Activated T-cell treated with anti-CD3 and anti-CD28 coated beads for 48 hours (primary cell): ENCODE measurements at places on chromosomes 5 and 9.

DNA sequence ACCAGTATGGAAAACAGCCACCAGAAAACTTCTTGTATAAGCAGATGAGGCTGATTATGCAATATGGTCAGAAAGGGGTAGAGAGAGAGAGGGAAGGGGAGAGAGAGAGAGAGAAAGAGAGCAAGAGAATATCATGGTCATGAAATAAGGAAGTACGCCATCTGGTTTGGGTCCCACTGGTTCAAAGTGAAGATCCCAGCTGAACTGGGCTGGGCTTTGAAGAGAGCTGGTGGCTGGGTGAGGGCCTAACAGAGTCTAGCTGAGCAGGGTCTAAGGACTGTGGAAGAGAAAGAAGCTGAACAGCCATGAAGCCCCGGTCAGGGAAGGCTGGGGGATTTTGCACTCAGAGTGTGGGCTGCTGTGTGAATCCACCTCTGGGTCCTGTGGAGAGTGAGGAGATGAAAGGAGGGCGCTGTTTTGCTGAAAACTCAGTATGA is 14.6 kb downstream of the TRIM14 start:
- no peak for DNase-seq

DNA sequence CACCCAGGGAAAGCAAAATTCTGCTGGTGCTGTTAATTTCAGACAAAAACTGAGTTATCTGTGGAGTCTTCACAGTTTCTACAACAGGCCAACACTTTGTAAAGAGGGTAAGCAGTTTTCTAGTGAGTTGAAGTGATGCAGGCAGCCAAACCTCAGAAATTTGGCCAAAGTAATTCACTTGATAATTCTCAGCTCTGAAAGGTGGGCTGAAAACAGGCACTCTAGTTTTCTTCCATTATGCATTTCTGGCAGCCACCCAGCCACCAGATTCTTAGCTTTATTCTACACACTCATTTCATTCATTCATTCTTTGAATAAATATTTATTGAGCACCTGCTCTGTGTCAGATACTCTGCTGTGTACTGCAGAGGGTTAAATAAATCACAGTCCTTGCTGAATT is 184.2 kb downstream of the RAB3C start:
- DNase-seq: no peak

- DNase-seq: no peak
These were observed 567.9 kb downstream of the TAF11L14 start for GRCh38 chr5:18202164-18202563.

- no peak for DNase-seq
These were observed 882.6 kb downstream of the PTPRD start for GRCh38 chr9:9730174-9730573.

- peak; percentile 74 for DNase-seq
These were observed 61.3 kb downstream of the RAPGEF1 start for GRCh38 chr9:131678499-131679111.

DNA sequence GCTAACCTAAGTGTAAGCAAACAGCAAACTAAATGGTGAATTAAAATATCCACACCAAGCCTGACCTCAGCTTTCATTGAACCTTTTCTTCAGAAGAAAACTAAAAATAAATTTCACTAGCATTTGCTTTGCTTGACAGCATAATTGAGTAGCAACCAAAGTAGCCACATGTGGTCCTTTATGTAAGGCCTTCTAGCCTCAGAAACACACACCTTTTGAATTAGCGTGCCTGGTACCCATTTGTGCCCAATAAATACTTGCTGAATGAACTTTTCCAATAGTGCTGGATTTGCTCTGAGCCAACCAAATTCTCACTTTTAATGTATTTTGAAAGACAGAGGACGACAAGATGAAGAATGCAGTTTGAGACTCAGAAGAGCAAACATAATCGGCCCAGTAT is 2.1 kb upstream of the NIPBL start:
- DNase-seq: no peak

DNA sequence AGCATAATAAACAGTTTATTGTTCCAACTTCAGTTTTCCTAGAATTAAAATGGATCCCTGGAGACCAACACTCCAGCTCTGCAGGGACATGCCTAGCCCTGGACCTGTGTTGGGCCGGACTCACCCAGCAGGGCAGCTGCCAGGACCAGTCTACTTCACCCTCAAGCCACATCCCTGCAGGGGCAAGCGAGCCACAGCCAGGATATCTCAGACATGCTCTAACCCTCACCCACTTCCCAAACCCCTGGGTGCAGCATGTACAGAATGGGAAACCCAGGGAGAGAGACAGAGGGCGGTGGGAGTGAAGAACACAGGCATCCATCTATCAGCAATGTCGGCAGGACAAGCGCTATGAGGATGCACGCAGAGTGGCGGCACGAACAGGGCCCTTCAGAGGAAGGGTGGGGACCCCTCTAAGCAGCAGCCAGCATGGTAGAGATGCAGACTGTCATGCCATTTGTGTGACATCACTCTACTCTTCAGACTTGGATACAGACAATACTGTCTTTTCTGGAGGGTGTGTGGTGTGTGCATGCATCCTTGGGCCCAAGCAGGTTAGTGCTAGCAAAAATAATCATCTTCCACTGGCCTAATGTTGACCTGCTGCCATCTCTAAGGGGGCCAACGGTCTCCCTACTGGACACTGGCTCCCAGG is 83.1 kb downstream of the SEMA4D start:
- no peak for DNase-seq

- DNase-seq: no peak
These were observed 2.0 kb downstream of the CXXC5 start for GRCh38 chr5:139650031-139650688.

DNA sequence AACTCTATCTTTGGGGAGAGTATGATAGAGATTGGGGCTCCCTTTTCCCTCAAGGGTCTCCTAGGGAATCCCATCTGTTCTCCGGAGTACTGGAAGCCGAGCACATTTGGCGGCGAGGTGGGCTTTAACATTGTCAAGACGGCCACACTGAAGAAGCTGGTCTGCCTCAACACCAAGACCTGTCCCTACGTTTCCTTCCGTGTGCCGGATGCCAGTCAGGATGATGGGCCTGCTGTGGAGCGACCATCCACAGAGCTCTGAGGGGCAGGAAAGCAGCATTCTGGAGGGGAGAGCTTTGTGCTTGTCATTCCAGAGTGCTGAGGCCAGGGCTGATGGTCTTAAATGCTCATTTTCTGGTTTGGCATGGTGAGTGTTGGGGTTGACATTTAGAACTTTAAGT is 21.5 kb downstream of the PTGS1 start:
- no peak for DNase-seq

DNA sequence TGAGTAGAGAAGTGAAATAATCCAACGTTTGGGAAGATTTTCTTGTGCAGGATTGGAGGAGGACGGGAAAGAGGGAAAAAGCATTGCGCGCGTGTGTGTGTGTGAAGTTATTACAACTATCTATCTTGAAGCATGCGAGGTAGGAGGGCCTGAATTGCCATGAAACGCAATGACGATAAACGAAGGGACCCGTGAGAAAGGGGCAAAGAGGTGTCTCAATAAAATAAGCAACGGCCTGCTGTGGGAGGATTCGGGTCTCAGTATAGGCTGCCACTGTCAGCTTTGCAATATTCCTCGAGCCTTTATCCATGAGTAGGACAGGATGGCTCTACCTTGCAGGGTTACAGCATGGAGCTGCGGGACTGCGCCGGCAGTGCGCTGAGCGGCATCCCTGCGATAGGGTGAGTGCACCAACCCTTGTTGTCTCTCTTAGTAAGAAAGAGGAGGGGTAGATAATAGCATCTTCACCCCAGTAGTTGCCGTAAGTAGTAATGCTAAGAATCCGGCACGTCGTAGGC is 631 bp upstream of the RCL1 start:
- DNase-seq: no peak

- DNase-seq: no peak
These were observed 170.6 kb upstream of the MEF2C start for GRCh38 chr5:89053547-89053946.

DNA sequence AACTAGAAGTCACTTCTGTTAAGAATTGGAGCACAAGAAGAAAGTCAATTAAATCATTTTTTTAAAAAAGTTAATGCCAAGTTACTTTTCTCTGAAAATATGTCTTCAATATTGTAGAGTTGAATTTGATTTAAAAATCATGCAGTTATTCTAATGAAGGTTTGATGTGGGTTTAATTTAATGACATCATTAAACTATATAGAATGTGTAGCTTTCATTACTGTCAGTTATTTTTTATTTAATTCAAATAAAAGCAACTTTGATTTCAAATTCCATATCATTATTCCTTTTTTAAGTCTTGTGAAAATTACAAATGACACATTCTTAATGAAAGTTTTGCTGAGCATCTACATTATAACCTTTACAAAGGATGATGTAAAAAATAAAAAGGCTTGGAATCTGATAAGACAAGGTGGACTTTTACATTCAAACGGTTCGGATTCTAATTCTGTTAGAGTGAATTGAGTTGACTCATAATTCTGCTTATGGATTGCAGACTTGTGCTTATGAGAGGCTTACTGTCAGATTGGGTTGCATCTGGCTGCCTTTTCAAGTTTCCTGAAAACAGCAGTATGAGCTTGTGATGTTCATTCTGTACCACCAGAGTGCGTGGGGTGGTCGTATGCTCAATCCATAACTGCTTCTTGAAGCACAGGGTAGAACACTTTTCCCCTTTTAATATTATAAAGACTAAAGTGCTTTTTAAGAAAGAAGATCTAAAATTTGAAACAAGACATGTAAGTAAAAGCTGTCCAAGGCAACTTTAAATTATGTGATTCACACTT is 253.0 kb upstream of the ARRDC3 start:
- no peak for DNase-seq

DNA sequence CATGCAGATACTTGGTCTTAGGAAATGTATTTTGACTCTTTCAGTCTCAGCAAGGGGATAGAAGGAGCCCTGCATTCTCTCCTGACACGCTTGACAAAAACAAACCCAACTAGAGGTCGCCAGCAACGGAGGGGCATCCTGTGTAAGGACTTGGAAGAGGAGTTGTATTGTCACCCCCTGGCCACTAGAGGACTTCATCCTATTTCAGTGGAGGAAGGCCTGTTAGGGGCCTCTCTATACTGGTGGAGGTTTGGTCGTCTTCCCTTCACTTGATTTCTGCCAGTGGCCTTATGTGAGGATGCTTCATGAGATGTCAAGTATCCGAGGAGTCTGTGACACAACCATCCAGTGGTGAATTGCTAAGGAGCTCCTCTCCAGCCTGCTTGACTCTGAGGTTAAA is 122.8 kb upstream of the STC2 start:
- no peak for DNase-seq

- no peak for DNase-seq
These were observed 96.7 kb upstream of the ARAP3 start for GRCh38 chr5:141778683-141779082.

DNA sequence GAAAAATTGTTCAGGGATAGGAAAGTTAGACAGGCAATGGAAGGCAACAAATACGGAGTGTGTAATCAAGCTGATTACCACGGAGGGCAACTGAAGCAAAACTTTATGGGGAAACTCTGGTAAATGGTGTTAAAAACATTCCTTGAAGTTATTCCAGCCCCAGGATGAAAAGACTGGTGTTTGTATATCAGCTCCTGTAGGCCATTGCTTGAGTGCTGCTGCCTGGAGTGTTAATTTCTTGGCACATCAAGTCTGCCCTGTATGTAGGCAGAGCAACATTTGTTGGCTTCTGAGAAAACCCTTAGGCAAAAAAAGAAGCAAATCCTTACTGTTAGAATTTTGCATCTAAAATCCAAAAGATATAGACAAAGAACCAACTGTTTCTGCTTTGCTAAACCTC is 686.5 kb upstream of the ACO1 start:
- DNase-seq: no peak

DNA sequence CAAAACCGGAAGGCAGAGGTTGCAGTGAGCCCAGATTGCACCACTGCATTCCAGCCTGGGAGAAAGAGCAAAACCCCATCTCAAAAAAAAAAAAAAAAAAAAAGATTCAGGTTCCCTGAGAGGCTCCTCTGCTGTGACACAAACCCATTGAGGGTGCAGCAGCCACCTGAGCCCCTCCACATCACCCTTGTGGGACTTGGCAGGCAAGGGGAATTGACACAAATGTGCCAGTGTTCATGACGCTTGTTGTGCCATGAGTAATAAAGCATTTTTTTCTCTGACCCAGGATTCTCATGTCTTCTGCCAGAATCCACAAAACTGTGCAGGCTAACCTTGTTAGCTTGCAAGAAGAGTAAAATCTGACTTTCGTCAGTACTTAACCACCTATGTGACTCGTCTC is 149.6 kb downstream of the TTC39B start:
- DNase-seq: no peak

GRCh38 chr5:170466988-170467707 is 36.7 kb upstream of the KCNIP1 start:
- peak; percentile 45 for DNase-seq

GRCh38 chr9:353077-353476 is 138.4 kb downstream of the DOCK8 start:
- DNase-seq: no peak

- no peak for DNase-seq
These were observed 2.2 kb downstream of the PLCXD3 start for GRCh38 chr5:41508186-41508585.

GRCh38 chr9:17852108-17852507 is 273.2 kb downstream of the SH3GL2 start:
- no peak for DNase-seq

DNA sequence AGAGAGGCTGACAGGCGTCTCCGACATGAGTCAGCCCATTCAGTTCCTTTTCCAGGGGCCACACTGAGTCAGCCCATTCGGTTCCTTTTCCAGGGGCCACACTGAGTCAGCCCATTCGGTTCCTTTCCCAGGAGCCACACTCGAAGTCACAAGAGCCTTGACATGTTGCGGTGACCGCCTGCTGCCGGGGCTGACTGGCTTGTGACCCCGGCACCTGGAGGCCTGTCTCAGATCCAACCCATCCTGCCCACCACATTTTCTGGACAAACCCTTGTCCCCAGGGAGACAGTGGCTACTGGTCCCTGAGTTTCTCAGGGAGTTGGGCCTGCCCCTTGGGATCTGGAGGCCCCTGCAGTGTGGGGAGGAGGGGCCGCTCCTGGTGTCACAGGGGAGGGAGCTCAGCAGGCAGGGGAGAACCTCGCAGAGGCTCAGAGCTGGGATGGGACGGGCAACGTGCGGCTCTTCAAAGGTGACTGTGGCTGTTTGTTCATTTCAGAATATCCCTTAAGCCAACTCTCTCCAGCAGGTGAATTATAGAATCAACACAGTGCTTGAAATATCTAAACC is 40.5 kb upstream of the LPCAT1 start:
- no peak for DNase-seq

GRCh38 chr9:88076286-88077070 is 61.8 kb downstream of the SPATA31C2 start:
- DNase-seq: peak; percentile 41

GRCh38 chr5:71533615-71534014 is 53.5 kb upstream of the MCCC2 start:
- no peak for DNase-seq

DNA sequence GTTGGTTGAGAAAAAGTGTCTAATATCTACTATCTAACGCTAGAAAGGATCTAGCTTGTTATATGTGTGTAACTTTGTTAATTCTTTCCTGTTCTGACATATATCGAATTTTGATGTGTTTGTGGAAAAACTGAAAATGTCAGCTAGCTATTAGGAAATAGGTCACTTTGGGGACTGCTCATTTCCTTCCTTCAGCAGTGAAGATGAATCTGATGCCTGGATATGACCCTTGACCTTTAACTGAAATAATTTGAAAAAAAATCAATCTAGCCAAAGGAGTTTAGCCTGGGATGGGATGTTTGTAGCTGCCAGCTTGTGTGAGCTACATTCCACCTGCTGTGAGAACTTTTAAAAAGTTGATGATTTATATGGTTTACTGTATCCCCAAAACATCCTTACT is 66.8 kb downstream of the CD180 start:
- DNase-seq: no peak
